NCI-H2081 treated with DMSO at 0.1 percent for 48 hours (cell line): ENCODE measurements at places on chromosomes 7 and 10.

DNA sequence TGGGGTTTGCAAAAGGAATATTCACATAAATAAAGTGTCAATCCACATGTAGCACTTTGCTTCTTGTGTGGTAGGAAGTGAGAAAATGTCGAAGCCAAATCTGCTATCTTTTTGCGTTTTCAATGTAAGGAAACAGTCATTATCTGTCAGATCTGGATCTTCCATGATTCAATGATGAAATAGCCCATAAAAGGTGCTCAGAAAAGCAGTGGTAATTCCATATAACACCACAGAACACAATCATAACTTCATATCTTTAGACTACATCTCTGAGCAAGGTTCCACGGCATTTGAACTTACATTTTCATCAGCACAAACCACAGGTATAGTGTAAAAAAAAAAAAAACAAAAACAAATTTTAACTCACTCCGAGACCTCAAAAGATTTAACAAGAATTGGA is 39.9 kb upstream of the EGR2 start:
- DNase-seq = no peak

- no peak for DNase-seq
Observed at GRCh38 chr10:103592186-103593021, 98.9 kb downstream of the NEURL1 start.

DNA sequence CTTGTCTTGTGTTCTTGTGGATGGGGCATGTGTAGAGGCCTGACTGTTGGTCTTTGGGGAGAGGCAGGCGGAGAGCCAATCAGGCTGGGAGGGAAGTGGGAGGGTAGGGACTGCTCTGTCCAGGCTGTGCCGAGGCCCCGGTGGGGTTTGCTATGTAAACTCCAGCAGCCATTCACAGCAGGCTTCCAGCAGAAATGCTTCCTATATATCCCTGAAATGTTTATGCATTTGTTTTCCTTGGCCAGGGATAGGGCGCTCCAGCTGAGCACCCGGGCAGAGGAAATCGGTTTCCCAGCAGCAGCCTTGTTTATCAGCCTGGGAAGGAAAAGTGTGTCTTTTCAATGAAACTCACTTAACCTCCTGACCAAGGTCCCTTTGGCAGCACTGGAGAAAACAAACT is 18.3 kb upstream of the AQP1 start:
- DNase-seq = no peak

- no peak for DNase-seq
Observed at GRCh38 chr10:82827901-82828300, 952.9 kb downstream of the NRG3 start.

DNA sequence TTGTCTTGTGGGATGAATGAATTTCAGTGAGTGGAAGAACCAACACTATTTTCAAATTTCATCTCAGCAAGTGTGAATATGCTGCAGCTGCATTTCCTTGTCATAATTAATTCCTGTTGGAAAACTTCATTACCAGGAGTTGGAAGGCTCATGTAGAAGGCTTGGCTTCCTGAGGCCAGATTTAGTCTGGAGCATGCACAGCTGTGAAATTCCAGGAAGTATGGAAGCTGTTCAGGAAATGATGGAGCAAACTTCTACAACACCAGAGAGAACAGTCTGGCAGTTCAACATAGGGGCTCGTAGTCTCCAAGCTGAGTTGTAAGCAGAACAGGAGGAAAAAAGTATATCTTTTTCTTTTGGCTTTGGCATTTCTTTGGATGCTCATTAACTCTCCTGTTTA is 1439.9 kb upstream of the CELF2 start:
- no peak for DNase-seq

- no peak for DNase-seq
Observed at GRCh38 chr7:112056409-112056808, 149.8 kb downstream of the DOCK4 start.

DNA sequence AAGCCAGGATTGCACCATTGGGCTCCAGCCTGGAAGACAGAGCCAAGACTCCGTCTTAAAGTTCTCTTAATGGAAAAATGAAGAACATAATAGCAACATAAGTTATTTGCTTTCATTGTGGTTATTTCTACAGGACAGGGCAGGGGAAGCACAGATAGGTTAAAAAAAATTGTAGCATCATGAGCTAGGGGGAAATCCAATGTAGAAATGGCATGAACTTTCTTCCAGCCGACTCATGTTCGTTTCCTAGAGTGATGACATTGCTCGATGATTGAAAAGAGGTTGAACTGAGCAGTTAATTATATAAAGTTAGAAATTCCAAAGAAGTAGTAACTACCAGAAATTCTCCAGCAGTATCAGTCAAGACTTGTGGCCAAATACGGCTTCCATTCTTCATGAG is 64.9 kb downstream of the DAGLB start:
- no peak for DNase-seq

- DNase-seq = no peak
Observed at GRCh38 chr7:25967278-25968204, 184.5 kb upstream of the NFE2L3 start.

DNA sequence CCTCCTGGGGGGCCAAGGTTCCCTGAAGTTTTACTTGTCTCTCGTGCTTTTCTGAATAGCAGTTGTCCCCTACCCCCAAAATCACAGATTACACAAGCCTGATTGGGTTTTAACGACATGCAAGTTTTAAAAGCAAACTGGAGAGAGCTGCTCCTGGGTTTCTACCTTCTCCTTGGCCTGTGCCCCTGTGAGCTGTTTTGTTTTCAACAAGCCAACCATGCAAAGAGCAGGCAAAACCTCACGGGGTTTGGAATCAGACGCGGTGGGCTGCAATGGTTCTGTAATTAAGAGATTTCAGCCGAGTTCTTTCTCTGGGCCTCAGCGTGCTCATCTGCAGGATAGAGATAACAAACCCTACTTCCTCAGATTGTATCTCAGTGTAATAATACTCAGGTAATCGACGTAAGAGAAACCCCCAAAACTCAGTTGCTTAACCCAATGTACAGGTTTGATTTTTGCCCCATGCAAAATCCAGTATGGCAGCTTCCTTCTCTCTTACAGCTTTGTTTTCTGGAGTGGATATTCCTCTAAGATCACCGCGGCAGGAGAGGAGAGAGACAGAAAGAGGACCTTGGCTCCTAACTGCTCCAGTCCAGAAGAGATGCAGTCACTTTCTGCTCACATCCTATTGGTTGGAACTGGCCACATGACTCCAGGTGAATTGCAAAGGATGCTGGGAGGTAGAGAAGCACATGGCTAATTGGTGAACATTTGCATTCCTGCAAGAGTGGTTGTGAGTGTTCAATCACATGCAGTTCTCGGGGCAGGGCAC is 42.0 kb downstream of the MYL10 start:
- no peak for DNase-seq

GRCh38 chr10:101671453-101671852 is 23.5 kb downstream of the FBXW4 start:
- DNase-seq = no peak

GRCh38 chr10:124535731-124536495 is 74.3 kb downstream of the LHPP start:
- DNase-seq = no peak

DNA sequence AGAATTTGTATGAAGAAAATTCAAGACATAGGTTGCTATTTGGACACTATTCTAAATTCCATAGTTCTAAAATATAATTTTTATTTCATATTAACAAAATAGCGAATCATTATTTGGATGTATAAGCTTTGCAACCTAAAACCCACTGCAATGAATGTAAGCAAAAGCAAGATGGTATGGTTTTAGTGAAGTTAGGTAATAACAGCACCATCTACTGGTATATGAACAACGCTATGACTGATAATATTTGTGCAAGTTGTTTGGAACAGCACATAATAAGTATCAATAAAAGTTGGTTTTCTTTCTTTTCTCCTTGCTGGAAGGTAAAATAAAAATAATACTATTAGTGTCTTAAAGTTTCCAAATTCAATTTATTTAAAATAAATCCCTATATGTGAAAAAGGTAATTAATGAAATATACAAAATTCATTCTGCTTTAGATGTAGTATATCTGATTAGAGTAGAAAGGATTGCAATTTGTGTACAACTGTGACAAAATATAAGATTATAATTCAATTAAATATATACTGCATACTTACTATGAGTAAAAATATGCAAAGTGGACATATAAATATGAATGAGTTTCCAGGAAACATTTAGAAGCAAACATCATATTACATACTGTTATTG is 79.0 kb upstream of the LSM8 start:
- DNase-seq = no peak

- no peak for DNase-seq
Observed at GRCh38 chr7:74498996-74499834, 45.5 kb downstream of the GTF2IRD1 start.

DNA sequence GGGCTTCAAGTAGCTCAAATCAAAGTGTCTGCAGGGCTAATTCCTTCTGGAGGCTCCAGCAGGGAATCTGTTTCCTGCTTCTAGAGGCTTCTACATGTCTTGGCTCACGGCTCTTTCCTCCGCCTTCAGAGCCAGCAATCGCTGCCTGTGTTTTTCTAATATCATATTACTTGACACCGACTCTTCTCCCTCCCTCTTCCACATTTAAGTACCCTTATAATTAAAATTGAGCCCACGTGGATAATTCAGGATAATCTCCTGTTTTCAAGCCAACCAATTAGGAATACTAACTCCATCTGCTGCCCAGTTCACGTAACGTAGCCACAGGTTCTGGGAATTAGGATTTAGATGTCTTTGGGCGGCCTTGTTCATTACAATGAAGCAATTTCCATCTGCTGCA is 372.2 kb downstream of the DPP6 start:
- peak; percentile 11 for DNase-seq

GRCh38 chr10:8584666-8585065 is 530.2 kb downstream of the GATA3 start:
- no peak for DNase-seq

DNA sequence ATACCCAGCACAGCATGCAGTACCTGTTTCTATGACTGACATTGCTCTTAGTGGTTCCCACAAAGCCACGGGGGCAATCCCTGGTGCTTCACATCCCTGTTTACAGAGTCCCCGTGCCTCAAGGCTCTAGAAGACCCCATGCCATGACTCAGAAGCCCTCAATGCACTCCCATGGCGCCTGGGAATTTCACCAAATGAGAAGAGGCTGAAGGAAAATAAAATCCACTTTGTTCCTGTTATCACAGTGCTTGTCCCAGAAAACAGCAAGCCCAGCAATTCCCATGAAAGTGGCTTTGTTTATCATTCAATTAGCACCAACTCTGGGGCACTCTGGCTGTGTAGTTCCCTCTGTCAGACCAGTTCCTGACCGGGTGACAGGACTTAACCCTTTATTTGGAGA is 268.3 kb downstream of the TNS3 start:
- DNase-seq = no peak

DNA sequence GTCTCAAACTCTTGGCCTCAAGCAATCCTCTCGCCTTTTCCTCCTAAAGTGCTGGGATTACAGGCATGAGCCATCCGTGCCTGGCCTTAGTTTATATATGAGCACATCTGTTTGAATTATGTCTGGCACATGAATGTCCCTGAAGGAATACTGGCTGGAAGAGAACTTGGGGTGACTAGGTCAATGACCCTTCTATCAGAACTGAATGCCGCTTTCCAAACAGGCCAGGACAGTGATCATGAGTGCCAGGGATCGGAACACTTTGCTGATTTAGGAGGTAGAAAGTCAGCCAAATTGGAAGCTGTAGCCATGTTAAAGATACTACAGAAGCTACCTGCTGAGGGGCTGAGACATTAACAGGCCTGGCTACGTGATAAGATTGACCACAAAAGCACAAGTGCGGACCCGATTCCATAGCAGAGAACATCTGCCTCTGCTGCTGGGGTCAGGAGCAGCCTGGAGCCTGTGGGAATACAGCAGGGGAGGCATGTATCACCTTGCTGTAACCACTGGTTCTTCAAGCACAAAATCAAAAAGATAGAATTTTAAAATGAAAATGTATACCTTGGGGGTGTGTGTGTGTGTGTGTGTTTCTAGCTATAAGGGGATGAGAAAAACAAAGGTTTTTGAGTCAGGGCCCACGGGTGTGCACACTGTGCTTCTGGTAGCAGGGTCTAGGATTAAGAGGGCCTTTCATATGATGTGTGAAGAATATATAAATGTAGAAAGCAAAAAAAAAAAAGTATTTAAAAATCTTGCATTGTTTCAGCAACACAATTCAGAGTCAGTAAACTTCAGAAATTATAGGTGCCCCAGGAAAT is 293.7 kb downstream of the BBS9 start:
- no peak for DNase-seq

- DNase-seq = no peak
Observed at GRCh38 chr10:16820421-16820820, 3.2 kb upstream of the RSU1 start.

- no peak for DNase-seq
Observed at GRCh38 chr7:98266840-98267239, 14.6 kb upstream of the BRI3 start.

DNA sequence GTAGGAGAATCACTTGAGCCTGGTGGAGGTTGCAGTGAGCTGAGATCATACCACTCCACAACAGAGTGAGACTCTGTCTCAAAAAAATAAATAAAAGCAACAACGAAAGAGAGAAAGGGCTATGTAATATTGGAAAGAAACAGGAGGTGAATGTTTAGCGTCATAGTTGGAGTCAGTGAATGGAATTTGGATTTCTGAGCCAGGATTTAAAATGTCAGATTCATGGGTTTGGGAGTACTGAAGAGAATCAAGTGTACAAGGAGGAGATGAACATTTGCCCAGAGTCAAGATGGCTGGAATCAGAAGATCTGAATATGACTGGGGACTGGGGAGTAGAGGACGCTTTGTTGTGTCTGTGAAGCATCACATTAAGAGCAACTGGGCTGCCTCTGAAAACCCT is 366.4 kb downstream of the GALNT17 start:
- DNase-seq = no peak

GRCh38 chr7:89887489-89887888 is 266.8 kb upstream of the STEAP1 start:
- no peak for DNase-seq

GRCh38 chr7:94056796-94057207 is 52.6 kb upstream of the BET1 start:
- no peak for DNase-seq

GRCh38 chr7:150953061-150953997 is 24.8 kb downstream of the KCNH2 start:
- no peak for DNase-seq

GRCh38 chr7:82729172-82730030 is 285.8 kb upstream of the CACNA2D1 start:
- DNase-seq = peak; percentile 48

DNA sequence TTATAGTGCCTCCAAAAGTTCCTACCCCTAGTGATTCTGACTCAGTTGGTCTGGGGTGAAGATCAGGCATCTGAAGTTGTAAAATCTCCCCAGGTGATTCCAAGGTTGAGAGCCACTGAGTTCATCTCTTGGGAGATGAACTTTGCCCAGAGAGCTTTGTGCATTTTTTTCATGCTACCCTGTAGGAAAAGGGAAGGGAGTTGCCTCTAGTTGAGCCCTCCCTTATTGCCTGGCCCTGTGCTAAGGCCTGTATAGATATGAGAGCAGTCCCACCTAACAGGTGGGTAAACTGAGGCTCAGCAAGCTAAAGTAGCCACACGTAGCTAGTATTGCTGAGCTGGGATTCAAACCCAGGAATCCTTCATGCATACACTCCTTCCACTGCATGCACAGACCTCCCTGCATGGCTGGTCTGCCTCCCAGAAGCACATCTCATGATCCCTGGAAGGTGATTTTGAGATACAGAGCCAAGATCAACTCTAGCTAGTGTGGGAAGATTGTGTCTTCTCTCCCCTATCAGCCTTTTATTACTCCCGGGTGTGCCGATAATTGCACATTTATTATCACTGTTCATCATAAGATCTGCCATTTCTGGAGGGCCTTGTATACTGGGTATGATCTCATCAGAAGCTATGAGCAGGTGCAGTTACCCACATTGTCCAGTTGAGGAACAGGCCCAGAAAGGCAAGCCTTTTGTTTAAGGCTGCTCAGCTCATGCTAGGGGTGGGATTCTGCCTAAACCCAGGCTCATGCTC is 47.0 kb downstream of the TBATA start:
- DNase-seq = no peak
